ENCODE measurements at places on chromosomes 13 and 19.

DNA sequence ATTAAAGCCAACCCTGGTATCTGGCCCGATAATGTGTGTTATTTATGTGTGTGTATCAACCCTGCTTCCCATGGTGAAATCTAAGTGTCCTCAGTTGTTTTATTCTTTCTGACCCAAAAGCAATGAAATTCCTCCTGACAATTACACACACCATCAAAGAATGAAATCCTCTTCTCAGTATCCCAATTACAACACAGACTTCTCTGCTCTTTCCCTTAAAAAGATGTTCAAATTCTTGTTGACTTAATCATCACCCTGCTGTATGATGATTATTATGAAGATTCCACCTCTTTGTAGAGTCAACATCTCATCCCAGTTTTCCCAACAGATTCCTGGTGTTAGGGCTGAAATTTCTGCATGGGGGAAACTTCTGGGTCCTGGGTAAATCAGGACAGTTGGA, 8.9 kb upstream of the TRPC4 start:
- no peak for DNase-seq

DNA sequence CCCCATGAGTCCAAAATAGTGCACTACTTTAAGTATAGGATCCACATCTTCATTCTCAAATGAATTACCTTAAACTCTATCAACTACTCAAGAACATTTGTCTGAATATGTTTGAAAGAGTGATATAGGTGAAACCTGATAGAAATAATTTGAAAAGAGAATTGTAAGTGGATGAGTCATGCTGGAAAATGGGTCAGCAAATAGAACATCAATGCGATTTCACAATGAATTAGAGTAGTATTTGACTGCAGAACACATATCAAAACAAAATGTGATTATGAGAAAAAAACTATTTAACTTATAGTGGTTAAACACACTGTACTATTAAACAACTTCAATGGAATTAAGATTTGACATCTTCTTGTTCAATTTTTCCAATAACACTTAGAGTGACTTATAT, 300.6 kb upstream of the KLHL1 start:
- DNase-seq = no peak

- peak; percentile 59 for DNase-seq
Observed at GRCh38 chr13:49443357-49443703, 534 bp downstream of the CAB39L start.

DNA sequence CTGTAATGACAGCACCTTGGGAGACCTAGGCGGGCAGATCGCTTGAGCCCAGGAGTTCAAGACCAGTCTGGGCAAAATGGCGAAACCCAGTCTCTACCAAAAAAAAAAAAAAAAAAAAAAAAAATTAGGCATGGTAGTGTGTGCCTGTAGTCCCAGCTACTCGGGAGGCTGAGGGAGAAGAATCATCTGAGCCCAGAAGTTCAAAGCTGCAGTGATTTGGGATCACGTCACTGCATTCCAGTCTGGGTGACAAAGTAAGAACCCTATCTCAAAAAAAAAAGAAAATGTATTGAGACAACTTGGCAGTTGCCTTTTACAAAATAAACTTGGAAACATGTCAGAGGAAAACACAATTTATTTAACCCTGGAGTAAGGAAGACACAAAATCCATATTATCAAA, 26.8 kb downstream of the RBM26 start:
- no peak for DNase-seq

DNA sequence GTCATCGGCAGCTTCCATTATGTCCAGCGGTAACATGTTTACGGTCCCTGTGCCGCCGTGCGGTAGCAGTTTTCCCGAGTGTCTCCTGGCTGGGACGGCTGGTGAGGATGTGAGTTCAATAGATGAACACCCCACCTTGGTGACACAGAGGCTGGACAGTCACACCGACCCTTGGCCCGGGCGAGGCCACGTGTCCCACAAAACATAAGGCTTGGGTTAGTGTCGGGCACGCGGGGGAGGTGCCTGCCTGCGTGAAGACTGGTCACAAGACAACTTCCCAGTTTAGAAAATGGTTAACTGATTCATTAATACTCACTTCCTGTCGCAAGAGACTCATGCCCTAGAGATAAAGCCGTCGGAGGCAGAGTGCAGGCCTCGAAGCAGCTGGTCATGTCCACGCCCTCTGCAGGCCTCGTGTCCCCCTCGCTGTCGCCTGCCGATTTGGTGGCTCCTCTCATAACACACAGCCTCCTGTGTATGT, 17.2 kb downstream of the RASA3 start:
- no peak for DNase-seq

GRCh38 chr13:42028113-42028799, 20.2 kb upstream of the DGKH start:
- DNase-seq = no peak

DNA sequence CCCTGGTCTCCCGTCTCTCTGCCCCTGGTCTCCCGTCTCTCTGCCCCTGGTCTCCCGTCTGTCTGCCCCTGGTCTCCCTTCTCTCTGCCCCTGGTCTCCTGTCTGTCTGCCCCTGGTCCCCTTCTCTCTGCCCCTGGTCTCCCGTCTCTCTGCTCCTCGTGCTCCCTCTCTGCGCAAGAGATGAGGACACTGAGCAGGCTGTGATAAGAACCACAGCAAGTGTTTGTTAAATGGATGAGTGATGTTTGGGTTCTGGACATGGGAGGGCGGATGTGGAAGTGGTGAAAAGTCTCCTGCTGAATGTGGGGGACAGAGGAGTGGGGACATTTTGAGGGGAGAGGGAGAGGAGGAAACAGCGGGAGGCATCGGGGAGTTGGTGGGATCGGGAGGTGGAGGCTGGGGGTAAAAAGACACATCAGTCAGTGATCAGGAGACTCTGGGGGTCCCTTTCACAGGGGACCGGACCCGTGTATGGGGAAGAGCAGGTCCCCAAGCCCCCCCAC, 8.0 kb downstream of the NPAS1 start:
- no peak for DNase-seq

GRCh38 chr19:1217366-1217765, 11.8 kb downstream of the STK11 start:
- DNase-seq = no peak

DNA sequence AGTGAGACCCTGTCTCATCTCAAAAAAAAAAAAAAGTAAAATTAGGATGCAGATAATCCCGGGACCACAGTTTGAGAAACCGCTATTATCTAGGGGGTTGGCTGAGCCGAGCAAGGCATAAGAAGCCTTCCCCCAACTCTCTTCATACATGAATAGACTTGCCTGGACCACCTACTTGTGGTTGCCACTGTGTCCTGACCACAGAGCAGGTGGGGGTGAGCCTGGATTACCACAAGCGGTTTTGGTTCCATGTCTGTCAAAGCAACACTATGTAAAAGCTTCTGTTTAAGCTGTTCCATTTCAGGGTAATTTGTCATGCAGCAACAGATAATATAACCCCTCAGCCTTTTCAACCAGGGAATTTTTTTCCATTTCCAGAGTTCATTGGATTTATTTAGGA, 3.3 kb upstream of the NAPA start:
- peak; percentile 93 for DNase-seq

DNA sequence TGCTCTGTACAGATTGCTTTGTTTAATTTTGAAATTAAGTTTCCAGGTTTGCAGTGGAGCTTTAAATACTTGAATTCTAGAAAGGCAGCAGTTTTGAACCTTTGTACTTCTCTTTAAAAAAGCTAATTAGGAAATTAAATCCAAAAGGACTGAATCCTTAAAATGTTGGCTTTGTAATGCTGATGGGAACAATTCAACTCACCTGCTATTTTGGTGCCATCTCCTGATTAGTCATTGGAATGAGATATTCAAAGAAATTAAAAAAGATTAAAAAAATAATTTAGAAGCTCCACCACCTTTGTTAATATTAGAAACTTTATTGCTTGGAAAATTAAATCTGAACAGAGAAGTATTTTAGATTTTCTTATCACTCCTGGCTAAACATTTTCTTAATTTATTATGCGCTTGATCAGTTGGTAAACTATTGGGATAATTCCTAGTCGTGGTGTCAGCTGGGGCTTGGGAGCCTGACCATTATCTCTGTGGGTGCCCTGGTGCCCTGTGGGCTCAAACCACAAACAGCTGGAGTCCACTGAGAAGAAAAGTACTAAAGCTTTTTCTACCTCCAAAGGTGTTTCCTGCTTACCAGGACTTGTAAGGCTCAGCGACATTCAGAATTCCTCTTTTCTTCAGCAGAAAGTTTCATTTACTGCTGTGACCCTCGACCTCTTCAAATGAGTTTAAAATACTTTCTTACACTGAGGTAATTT, 540.4 kb downstream of the DIAPH3 start:
- no peak for DNase-seq

All from thymus (tissue), 14 donors.